ENCODE measurements at places on chromosomes 11 and 22.

GRCh38 chr22:38729946-38730345 lies 24.2 kb downstream of the GTPBP1 start:
- DNase-seq: no peak

GRCh38 chr11:133749841-133750240 lies 95.5 kb downstream of the SPATA19 start:
- DNase-seq: no peak

- peak; percentile 12 for DNase-seq
Observed at GRCh38 chr22:50691521-50691920, 18.9 kb downstream of the SHANK3 start.

DNA sequence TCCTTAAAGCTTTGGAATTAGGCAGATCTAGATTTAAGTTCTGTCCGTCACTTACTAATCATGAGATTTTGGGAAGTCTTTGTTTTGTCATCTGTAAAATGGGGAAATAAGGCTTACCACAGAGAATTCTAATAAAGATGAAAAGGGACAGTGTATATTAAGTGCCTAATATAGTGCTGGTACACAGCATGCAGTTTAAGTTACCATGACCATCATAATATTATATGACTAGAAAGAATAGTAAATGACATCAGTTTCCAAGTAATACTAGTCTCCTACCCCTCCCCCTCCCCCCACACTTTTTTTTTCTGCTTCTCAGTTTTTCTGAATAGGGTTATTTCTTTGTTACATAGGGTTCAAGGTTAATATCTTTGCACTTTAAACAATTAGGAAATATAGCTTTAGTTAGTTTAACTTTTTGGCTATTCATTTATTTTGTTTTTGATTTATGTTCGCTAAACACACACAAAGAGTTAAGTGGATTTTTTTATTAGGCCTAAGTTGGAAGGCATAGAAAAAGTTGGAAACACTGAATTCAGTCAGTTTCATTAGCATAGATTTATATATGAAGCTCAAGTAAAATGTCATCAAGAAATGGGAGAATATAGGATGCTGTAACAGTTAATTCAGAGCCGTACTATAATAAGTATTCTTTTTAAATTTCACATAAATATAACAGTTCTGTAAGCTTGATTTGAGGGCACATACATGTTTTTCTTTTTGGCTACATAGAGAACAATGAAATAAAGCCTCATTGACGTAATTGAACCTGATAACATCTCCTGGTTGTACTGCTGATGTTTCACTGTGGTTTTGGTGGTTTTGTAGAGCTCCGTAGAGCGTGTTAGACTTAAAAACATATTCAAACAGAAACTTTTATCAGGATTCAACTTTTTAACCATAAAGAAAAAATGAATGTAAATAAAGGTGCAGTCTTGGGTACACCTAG lies 121.2 kb downstream of the PDE3B start:
- no peak for DNase-seq

GRCh38 chr22:25110846-25111578 lies 88.6 kb upstream of the CRYBB3 start:
- DNase-seq: peak; percentile 39

DNA sequence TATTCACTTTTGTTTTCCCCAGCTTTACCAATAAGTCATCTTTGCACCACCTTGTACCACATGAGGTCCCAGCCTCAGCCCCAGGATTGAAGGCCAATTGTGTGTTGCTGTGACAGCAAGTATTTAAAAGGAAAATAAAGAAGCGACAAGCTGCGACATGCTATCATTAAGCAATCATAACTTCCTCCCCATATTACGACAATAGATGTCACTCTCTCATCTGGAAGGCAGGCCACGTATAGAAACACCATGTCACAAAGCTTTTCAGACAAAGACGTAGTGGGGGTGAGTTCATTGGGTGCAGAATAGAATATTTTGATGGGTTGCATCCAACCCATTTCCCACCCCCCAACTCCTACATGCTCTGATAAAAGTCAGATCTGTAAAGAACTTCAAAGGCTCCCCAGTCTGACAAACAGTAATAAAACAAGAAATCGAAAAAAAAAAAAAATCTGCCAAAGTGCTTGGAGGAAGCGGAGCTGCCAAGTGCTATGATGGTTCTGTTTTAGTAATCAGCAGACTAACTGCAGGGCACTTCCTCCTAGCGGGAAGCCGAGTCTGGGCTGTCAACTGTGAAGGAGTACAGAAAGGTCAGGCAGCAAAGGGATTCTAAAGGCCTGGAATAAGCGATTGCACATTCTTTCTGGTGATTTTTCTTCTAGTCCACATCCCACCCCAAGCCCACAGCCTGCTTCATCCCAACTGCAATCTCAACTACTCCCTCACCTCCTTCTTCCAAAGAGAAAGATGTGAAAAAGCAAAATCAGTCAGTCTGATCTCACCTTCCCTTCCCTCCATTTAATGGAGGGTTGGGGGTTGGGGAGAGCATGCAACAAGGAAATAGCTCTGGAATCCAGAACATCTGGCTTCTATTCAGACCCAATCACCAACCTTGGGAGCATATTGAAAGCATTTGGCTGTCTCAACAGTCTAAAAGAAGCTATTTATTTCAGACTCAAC lies 131.4 kb upstream of the UBASH3B start:
- no peak for DNase-seq

DNA sequence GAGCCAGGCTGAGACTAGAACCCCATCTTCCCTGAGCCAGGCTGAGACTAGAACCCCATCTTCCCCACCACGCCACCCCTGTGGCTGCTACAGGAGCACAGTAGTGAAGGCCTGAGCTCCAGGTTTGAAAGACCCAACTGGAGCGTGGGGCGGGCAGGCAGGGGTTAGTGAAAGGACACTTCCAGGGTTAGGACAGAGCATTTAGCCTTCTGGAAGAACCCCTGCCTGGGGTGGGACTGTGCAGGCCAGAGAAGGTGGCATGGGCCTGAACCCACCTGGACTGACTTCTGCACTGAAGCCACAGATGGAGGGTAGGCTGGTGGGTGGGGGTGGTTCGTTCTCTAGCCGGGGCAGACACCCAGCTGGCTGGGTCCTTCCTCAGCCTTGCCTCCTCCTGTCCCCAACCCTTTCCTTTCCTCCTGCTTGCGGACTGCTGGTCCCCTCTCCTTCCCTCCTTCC lies 24.1 kb downstream of the SUN2 start:
- DNase-seq: no peak

- no peak for DNase-seq
Observed at GRCh38 chr11:1223346-1224110, 662 bp downstream of the MUC5B start.

GRCh38 chr11:46918788-46919513 lies 601 bp upstream of the LRP4 start:
- DNase-seq: no peak

GRCh38 chr11:130381317-130381716 lies 47.1 kb downstream of the ADAMTS8 start:
- DNase-seq: no peak

GRCh38 chr11:34148504-34149165 lies 43.2 kb downstream of the NAT10 start:
- DNase-seq: no peak

- no peak for DNase-seq
Observed at GRCh38 chr11:47415091-47415854, 6.9 kb downstream of the SLC39A13 start.

DNA sequence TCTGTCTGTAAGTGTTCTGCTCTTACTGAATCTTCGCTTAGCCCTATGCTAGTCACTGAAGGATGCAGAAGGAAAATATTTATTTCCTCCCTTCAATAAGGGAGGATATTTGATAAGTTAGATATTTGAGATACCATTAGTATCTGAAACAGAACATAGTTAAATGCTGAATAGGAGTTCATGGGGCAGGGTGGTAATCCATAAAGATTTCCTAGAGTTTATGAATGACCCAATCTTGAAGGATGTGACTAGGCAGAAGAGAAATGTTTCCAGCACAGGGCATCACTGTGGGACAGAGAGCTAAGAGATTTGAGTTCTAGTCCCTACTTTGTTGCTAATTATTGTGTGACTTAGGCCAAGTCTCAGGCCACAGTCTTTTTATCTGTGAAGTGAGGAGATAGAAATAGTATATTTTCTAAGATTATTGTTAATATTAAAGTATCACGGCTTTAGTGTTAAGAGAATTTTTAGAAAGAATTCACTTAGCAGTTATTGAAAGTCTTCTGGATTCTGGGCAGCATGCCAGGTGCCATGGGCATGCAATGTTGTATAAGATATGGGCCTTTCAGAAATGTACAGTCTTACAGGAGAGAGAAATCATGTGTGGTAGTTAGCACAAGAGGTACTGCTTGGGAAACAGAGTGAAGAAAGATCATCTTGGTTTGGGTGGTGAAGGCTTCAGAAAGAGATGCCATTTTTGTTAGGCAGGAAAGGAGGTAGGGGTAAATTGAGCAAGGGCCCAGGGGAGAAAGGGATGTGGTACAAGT lies 24.0 kb downstream of the SWAP70 start:
- DNase-seq: no peak

- DNase-seq: no peak
Observed at GRCh38 chr11:45578316-45578715, 87.1 kb downstream of the CHST1 start.

- DNase-seq: no peak
Observed at GRCh38 chr11:92489826-92490399, 265.3 kb downstream of the FAT3 start.

DNA sequence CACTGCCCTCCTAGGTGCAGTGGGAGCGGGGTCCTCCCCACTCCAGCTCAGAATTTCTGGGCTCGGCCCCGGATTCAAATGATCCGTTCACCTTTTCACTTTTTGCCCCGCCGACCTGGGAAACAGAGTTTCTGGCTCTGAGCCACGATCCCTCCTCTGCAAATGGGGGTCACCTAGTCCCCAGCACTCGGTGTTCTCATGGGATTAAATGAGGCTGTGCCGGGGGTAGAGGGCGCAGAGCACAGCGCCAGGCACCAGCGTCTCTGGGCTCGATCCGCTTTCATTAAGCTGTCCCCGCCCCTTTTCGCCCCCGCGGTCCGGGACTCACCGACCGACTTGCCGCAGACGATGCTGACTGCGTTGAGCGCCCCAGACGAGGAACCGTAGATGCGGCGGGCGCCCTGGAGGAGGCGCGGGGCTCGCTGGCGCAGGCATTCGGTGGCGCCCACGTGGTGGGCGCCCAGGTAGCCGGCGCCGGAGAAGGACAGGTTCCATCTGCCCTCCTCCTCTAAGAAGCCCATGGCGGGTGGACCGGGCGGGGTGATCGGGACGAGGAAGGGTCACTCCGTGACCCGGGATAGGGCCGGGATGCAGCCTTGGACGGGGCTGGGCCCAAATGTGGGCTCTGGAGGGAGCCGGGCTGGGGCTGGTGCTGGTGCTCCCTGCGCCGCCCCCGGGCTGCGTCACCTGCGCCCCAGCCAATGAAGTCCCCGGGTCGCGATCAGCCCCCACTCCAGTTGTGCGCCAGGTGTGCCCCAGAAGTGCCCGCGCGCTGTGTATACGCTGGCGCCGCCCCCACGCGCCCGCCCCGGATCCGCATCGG lies at the start of gene PNPLA5:
PNPLA5 (minus strand) TSS at position 654 of the 823 bp plus-strand sequence; CDS start at position 521, 133 bp downstream.
- DNase-seq: peak; percentile 9

DNA sequence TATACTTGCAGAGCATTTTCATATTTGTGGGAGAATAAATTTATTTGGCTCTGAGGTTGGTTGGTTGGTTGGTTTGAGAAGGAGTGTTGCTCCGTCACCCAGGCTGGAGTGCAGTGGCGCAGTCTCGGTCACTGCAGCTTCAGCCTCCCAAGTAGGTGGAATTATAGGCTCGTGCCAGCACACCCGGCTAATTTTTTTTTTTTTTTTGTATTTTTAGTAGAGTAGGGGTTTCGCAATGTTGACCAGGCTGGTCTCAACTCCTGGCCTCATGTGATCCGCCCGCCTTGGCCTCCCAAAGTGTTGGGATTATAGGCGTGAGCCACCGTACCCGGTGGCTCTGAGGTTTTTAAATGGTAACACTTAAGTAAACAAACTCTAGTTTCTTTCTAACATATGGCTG lies 161.1 kb downstream of the TEAD1 start:
- no peak for DNase-seq

DNA sequence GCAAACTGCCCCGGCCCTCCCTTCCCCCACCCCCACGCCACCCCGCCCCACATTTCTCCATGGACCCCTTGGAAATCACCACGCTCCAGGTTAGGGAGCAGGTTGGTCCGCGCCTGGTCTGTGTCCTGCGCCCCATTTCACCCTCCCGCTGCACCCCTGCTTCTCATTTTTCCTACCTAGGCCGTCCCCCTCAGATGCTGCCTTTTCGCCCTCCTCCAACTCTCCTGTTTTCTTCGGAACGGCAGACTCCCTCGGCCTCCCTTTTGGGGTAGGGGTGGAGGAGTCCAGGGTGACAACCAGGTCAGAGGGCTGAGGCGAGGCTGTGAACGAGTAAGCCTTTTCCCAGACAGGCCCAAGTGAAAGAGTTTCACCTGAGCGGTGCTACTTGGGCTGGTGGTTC lies 893 bp upstream of the SCN4B start:
- no peak for DNase-seq

DNA sequence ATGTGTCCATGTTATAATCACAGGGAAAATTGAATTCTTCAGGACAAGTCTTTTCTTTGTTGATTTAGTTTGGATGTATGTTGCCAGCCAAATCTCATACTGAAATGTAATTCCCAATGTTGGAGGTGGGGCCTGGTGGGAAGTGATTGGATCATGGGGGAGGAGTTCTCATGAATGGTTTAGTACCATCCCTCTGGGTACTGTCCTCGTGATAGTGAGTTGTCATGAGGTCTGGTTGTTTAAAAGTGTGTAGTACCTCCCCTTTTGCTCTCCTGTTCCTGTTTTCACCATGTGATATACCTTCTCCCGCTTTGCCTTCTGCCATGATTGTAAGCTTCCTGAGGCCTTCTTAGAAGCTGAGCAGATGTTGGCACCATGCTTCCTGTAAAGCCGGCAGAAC lies 100.3 kb downstream of the CCDC81 start:
- DNase-seq: no peak

GRCh38 chr11:77353131-77353530 lies 51.6 kb upstream of the GDPD4 start:
- DNase-seq: no peak

GRCh38 chr11:47329431-47329986 lies 23.0 kb downstream of the MYBPC3 start:
- no peak for DNase-seq

GRCh38 chr11:132352497-132352896 lies 982.1 kb downstream of the NTM start:
- DNase-seq: no peak

DNA sequence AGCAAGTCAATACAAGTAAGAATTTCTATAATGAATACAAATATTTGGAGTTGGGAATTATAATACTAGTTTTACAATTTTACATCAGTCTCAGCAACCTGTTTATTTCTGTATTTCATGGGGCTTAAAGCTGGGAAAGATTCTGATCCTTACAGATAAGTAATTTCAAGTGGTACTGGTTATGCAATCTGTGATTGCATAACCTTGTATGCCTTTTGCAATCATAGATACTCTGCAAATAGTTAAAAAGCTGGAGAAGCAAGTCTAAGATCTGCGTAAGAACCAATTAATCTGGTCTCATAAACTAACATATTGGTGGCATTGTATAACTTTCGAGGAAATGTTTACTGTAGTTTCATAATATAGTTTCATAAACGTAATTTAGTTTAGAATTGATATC lies 198.3 kb upstream of the PGR start:
- no peak for DNase-seq

Data from stimulated activated CD8-positive, alpha-beta memory T cell treated with anti-CD3 and anti-CD28 coated beads, Interleukin-7, amount 100 ng/mL, for 4 hours (primary cell).